CD4-positive, alpha-beta T cell treated with Interleukin-15 for 4 hours (primary cell): ENCODE measurements at places on chromosomes 12 and 14.
A peak's percentile ranks its signal among the peaks of the same experiment; 100 is the strongest.

GRCh38 chr14:51895375-51895774 is 35.0 kb downstream of the GNG2 start:
- DNase-seq: no peak

- DNase-seq: no peak
These were observed 79.7 kb downstream of the PAPOLA start for GRCh38 chr14:96581902-96582301.

GRCh38 chr14:36315159-36315853 is 5.1 kb downstream of the MBIP start:
- DNase-seq: peak; percentile 18

- no peak for DNase-seq
These were observed 118.6 kb downstream of the TRMT5 start for GRCh38 chr14:60862283-60862682.

- DNase-seq: no peak
These were observed 71.7 kb upstream of the KICS2 start for GRCh38 chr12:64293654-64294364.

DNA sequence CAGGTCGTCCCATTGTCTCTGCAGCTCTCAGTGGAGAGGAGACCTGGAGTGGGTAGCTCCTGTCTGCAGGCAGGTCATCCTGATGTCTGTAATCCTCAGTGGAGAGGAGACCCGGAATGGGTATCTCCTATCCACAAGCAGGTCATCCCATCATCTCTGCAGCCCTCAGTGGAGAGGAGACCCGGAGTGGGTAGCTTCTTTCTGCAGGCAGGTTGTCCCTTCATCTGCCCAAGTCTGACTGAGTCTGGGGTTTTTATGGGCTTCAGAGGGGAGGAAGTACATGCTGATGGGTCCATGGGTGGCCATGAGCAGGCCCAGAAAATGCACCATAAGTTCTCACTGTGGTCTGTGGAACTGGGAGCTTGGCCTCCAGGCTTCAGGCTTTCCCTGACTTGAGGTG is 28.9 kb upstream of the PAPLN start:
- DNase-seq: no peak

DNA sequence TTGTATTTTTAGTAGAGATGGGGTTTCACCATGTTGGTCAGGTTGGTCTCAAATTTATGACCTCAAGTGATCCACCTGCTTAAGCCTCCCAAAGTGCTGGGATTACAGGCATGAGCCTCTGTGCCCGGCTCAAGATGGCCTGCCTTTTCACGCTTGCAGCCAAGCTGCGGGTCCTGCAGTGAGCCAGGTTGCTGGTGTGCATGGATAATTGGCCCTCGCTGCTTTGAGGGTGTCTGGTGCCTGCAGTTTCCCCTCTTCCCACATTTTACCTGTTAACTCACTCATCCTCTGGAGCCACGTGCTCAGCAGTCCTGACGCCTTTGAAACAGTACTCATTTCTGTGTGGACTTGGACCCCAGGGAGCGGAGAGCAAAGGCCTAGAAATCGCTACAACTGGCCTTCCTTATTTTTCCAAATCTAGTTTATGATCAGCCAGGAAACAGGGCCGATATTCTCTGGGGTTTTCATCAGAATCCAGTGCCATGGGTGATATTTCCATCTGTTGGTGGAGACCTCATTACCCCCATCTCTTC is 42.2 kb downstream of the TPCN1 start:
- no peak for DNase-seq

GRCh38 chr14:24172261-24172860 is 481 bp downstream of the REC8 start:
- DNase-seq: no peak

- DNase-seq: peak; percentile 10
These were observed 118.7 kb downstream of the KSR2 start for GRCh38 chr12:117850048-117850447.
